ENCODE measurements at places on chromosomes 5 and 9. TPM values are rescaled to one million over a fixed set of nuclear protein-coding genes. Genes with fewer than 3 reads are reported as not detected.

DNA sequence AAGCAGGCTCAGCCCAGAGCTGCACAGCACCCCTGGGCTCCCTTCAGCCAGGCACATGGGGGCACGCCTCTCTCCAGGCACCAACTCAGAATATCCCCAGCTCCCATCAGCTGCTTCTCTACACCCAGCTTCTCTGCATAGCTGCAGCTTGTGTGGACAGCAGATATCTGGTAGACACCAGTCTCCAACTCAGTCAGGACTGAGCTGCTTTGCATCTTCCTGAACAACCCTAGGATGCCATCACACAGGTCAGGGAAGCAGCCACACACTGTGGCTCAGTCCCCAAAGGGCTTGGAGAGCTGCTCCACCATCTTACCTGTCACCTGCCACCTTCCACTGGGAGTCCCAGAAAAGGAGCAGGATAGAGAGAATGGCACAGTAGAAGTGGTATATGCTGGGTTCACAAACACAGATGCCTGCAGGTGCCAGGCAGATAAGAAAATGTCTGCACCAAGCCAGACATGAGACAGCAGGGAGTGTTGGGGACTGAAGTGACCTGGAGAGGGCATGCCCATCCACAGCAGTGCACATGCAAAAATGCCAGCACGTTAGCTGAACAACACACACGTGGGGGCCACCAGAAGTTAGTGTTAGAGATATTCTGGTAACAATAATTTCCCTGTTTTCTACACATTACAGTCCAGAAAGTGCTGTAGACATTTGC is 42.0 kb downstream of the THBS4 start:
- DNase-seq: no peak

DNA sequence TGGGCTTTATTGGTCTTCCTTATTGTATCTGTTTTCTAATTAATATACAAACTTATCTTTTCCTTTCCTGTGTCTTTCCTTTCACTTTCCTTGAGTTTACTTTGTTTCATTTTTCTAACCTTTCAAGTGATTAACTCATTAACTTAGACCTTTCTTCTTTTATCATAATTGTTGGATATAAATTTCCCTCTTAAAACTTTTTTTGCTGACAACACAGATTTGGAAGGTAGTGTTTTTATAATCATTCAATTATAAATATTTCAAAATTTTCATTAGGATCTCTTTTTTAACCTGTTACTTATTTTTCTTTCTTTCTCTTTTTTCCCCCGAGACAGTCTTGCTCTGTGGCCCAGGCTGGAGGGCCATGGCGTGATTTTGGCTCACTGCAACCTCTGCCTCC is 6.9 kb upstream of the ZBTB43 start:
- DNase-seq: no peak

GRCh38 chr5:109981979-109982378 is 292.3 kb downstream of the MAN2A1 start:
- DNase-seq: no peak

- no peak for DNase-seq
These were observed 62.2 kb downstream of the CFAP77 start for GRCh38 chr9:132472199-132472598.

- no peak for DNase-seq
These were observed 91.9 kb upstream of the PANK3 start for GRCh38 chr5:168670881-168671575.

DNA sequence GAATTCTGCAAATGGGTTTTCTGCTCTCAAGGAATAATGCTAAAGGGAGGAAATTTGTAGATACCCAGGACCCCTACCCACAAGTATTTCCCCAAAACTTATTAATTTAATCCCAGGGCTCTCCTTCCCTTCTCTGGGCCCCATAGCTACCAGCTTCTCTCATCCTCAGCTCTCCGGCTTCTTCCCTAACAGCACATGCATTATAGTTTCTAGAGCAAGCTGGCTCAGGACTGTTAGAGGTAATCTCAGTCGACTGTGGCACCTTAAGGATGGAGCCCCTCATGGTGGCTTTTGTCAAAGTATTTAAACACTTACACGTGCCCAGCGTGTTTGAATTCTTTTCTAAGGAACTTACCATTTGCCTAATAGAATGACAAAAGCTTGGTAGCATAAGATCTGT is 252.5 kb upstream of the GAS1 start:
- DNase-seq: no peak

DNA sequence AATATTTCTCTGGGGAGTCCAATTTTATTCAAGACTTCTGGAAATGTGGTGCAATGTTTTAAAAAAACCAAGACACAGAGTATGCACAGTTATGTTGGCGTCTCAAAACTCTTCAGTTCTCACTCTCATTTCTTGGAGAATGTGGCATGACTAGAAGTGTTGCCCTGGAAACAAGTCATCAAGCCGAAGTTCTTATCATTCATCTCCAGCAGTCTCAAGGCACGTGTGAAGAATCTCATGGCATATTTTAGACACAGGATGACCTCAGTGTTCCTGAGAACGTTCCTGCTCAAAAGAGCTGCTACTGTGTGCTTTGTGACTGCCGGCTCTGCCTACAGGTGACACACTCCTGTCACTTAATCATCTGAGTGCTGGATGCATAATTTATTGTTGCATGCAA is 147.4 kb upstream of the IRX4 start:
- no peak for DNase-seq

- no peak for DNase-seq
These were observed 1.1 kb downstream of the PDCD1LG2 start for GRCh38 chr9:5511476-5511875.

DNA sequence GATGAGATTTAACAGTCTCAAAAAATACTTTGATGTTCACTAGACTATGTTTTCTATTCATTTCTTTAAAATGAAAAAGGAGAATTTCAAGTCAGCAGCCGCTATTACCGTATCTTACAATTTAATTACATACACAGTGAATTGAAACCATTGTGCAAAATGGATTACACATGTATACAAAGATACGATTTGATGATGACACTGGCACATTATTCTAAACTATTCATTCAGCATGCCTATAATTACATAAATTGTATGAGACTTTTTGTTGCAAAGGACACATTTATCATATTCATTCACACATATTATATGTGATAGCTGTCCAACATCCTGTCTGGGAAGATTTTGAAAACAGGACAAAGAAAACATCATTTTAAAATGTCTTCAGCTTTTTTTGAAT is 118.3 kb upstream of the VCAN start:
- no peak for DNase-seq

DNA sequence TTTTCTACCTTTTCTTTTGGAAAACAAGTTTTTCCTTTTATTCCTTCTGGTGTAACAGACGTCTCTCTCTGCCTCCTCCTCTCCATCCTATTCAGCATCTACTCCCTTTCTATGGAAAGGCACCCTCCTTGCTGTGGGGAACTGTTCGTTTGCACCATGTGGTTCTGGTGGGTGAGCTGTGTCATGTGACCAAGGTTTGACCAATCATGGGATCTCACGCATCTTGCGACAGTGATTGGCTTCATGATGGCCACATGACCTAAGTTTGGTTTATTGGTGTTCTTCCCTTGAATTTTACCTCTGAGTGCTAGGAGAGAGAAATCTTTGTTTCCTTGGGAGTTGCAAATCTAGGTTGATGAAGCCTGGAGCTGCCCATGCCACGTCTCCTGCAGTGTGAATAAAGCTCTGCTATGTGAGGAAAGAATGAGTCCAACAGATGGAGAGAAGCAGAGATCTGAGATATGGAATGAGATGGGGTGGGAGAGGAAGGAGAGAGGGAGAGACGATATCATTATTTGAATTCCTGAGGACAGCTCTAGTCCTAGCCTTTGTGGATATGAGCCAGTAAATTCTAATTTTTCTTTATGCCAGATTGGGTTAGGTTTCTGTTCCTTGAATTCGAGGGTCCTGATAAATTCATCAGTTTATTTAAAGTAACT is 178.8 kb upstream of the IL12B start:
- DNase-seq: no peak

GRCh38 chr5:143701493-143701892 is 110.5 kb upstream of the HMHB1 start:
- no peak for DNase-seq

GRCh38 chr5:15827741-15828140 is 327.8 kb downstream of the FBXL7 start:
- no peak for DNase-seq

- no peak for DNase-seq
These were observed 161.5 kb downstream of the SEC61B start for GRCh38 chr9:99383536-99383935.

- no peak for DNase-seq
These were observed 7.0 kb upstream of the GADD45G start for GRCh38 chr9:89597711-89598362.

- no peak for DNase-seq
These were observed 153.4 kb upstream of the MAP1B start for GRCh38 chr5:71953866-71954265.

DNA sequence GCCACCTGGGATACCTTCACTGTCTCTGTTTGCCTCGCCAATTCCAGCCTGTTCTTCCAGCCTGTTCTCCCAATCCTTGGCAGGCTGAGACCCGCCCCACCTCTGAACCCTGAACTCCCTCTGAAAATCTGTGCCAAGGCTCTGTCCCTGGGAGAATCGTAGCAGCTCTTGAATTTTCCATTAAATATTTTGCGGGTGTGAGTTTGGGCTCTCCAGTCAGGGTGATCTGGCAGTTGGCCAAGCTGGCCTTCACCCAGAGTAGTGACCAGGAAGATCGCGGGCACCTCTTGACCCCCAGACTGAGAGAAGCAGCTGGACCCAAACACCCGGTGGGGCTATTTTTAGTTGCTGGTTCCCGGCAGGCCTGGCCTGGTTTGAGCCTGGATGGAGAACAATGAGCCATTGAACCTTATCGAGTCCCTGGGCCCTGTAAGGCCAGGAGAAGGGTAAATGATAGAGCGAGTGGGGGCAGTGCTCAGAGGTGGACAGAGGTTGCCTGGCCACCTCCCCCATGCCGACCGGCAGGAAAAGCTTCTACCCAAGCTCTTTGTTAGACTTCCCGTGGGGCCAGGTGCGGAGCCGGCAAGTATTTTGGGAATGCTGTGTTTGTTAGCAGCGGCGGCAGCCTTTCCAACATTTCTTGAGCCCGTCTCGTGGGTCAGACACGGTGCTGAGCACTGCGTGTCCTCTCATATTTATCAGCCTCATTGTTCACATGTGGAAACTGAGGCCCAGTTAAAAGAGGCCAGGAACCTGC is 146.2 kb downstream of the RGS3 start:
- peak; percentile 90 for DNase-seq

- DNase-seq: no peak
These were observed 38.6 kb downstream of the CAPSL start for GRCh38 chr5:35899800-35900199.

- no peak for DNase-seq
These were observed 191.4 kb downstream of the TMEM167A start for GRCh38 chr5:82885627-82886389.

DNA sequence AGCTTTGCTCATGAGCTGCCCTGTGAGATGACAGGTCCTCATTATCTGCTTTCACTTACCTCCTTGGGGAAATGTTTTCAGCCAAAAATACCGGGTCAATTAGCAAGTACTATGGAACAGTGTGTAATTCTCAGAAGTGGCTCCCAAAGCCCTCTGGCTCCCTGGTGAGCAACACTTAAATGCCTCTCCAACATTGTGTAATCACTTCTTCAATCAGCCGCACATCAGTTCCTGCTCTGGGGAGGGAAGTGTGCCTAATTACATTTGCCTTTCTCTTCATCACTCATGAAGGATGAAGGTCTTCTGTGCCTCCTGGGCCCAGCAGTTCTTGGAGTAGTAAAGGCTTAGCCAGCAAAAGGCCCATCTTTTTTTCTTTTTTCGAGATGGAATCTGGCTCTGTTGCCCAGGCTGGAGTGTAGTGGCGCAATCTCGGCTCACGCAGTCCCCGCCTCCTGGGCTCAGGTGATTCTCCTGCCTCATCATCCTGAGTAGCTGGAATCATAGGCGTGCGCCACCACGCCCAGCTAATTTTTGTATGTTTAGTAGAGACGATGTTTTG is 23.1 kb downstream of the NIM1K start:
- DNase-seq: no peak

GRCh38 chr9:26650325-26650724 is 242.3 kb downstream of the CAAP1 start:
- DNase-seq: no peak

DNA sequence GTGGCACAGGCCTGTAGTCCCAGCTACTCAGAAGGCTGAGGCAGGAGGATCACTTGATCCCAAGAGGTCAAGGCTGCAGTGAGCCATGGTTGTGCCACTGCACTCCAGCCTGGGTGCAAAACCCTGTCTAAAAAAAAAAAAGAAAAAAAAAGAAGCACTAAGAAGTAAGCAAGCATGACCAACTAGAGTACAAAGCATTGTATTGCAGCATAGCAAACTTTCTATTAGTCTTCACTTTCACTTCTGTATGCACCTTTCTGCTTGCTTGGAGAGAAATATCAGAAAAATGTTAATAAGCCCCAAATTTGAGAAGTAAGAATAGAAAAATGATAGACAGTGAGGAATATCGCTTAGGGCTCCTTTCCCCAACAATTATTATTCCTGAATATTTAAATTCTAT is 497.7 kb upstream of the WWC1 start:
- no peak for DNase-seq

GRCh38 chr9:120932086-120932823 is 5.7 kb upstream of the TRAF1 start:
- DNase-seq: no peak

- DNase-seq: no peak
These were observed 201.3 kb upstream of the PUM3 start for GRCh38 chr9:3045153-3045552.

- no peak for DNase-seq
These were observed 16.7 kb upstream of the THG1L start for GRCh38 chr5:157714596-157714864.

DNA sequence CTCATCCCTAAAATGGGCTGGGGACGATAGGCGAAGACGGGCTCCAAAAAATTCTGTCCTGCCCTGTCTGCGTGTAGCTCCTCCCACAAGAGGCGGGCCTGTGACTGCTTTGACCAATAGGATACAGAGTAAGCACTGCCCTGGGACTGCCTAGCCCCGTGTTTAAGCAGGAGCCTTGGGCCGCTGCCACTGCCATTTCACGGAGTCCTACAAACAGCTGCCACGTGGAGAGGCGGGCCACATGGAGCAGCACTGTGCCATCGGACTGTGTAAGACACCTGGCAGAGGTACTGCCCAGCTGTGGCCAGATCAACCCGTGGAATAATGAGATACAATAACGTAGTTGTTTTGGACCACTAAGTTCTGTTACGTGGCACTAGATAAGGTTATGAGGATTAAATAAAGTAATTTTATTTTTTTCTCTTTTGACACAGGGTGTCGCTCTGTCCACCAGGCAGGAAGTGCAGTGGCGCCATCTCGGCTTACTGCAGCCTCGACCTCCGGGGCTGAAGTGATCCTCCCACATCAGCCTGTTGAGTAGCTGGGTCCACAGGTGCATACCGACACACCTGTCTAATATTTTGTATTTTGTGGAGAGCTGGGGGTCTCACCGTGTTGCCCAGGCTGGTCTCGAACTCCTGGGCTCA is 87.2 kb downstream of the LMNB1 start:
- no peak for DNase-seq

Gene AIF1L
- 93.8 TPM for total RNA-seq

Gene RORB
- 4.7 TPM for total RNA-seq

Gene AGXT2
- total RNA-seq: not detected

Gene MTAP
- total RNA-seq: 25.5 TPM

Gene RASGEF1C
- total RNA-seq: 0.75 TPM

Gene CORO2A
- 0.72 TPM for total RNA-seq

Gene LCN15
- not detected for total RNA-seq

Gene TRMT10B
- 2.8 TPM for total RNA-seq

Gene ISL1
- not detected for total RNA-seq

Gene PCDHAC2
- total RNA-seq: 0.14 TPM

Gene HTR4
- 0.23 TPM for total RNA-seq

Gene FLT4
- total RNA-seq: 2.1 TPM

Gene IRX2
- 0.27 TPM for total RNA-seq

Gene ADGRD2
- not detected for total RNA-seq

Gene C5orf58
- not detected for total RNA-seq
